Central memory CD8-positive, alpha-beta T cell (primary cell): ENCODE measurements at places on chromosomes 2 and 18.

DNA sequence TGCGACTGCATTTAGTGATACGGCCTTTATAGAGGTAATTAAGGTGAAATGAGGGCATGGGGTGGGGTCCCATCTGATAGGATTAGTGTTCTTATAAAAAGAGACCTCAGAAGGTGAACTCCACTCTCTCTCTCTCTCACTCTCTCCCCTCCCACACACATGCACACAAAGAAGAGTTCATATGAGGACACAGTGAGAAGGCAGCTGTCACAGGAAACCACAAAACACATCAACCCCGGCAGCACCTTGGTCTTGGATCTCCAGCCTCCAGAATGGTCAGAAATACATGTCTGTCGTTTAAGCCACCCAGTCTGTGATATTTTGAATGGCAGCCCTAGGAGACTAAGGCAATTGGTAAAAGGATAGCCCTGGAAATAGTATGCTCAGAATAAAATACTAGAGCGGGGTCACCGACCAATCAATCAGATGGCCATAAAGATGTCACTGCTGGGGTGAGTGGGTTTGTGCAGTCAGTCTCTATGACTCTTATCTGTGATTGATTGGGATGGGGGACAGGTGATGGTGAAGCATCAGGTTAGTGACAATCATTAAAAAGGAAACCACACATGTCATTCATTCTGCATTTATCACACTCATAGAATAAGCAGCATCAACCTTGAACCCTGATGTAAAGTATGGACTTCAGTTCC is 118.9 kb upstream of the POU3F3 start:
- DNase-seq: no peak

DNA sequence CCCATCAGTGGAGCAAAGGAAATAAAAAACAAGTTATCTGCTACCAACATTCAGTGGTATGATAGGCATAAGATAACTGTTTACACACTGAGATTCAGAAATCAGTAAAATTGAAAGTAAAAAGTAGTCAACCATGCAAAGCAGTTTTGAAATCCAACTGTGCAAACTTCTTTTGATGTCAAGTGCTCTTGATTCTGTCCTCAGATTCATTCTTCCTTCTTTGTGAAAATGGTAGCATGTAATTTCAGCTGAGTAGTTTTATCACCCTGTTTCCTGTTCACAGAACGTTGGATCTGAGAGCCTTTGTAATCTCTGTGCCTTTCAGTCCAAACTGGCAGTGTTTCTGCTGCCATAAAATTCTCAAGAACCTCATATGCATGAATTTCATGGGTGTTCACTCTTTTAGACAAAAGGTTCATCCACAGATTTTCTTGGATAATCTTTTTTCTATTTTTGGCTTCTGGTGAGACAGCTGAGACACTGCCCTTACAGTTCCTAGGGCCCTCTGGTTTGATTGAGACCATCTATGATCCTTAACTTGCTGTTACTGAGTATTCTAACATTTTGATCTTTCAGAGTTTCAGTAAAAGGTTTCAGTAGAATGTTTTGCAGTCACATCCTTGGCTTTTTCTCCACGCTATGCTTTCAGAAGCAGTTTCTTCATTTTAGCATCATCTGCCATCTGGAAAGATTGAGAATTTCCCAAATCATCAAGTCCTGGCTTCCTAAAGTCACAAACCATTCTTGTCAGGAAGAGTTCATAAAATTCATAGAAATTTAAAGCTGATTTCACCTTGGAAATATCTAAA is 272.3 kb upstream of the EPHA4 start:
- DNase-seq: no peak

DNA sequence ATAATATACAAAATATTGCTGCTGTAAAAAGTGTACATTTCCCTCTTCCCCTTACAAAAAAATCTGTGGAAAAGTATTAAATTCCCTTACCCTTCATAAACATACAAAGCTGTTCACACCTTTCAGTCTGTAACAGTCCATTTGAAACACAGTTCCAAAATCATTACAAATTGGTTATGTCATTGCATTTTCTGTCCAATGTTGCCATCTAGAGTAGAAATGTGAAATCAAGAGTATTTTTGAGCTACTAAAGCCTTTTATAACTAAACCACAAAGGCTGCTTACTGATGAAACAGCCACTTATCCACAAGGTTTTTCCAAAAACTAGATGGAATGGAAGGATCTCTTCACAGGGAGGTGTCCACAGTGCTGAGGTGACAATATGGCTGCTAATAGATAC is 72.5 kb downstream of the SS18 start:
- DNase-seq: no peak

- no peak for DNase-seq
Measured at GRCh38 chr2:887639-888038, 63.0 kb upstream of the SNTG2 start.

DNA sequence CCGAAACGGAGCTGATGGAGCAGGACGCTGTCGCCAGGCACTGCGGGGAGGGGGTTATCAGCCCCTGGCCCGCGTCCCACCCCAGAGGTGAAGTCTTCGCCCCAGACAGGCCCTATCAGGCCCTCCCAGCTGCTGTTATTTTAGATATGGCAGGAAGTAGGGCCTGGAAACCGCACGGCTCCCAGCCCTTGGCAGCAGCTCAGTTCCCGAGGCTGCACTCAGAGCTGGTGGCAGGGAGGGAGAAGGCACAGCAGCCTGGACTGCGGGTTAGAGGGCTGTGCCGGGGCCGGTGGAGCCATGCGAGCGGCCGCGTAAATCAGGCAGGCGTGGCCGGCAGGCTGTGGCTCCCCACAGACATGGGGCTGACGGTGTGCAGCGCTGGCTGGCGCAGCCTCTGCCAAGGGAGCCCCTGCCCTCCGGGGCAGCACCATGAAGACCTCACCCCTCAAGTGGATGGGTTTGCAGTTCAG is 111.4 kb downstream of the NFATC1 start:
- DNase-seq: no peak

- no peak for DNase-seq
Measured at GRCh38 chr2:154740361-154740760, 41.9 kb downstream of the KCNJ3 start.
